ENCODE measurements at places on chromosomes 11 and 22. TPM values are rescaled to one million over a fixed set of nuclear protein-coding genes. Genes with fewer than 3 reads are reported as not detected.
A peak's percentile ranks its signal among the peaks of the same experiment; 100 is the strongest.

DNA sequence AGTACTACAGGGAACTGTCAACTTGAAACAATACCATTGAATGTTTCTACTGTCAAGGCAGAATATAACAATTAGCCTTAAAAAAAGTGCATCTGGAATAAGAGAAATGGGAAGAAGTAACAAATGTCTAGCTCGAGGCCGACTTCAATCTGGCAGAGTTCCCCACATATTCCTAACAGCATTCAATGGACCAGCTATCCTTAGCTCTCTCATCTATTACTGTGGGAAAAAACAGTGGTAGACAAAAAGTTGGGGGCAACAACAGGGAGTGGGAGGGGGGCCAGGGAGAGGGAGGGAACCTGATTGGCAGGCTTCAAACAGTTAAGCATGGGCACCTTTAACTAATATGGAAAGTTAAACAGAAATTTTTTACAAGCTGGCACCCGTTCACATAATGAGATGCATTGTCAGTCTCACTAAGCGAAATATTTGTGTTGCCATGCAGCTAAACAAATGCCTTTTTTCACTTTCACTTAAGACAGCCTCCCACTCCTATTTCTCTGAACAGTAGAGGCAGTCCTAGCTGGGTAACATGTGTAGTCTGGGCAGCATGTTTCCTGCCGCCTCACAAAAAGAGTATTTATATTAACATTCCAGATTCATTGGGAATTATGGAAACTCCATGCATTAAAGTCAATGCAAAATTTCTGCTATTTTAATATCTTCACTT is 62.2 kb upstream of the SOX6 start:
- DNase-seq: no peak

The OR10A2 gene
- total RNA-seq: not detected

DNA sequence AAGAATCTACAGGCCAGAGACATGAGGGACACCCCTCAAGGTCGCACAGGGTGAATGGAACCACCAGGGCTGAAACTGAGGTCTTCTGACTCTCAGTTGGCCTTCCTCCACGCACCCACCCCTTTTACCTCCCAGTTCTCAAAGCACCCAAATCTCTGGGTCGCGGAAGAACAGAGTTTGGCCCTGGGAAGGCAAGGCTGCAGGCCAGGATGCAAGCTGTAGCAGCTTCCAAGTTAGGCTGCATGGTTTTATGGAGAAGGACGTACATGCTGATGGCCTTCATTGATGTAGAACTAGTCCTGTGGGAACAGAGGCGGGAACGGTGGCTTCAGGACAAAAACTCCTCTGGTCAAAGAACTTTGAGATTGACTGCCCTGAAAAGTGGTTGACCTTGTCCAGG is 143.5 kb upstream of the B3GAT1 start:
- no peak for DNase-seq

GRCh38 chr22:31861226-31861840 is 83.0 kb upstream of the YWHAH start:
- DNase-seq: no peak

- DNase-seq: no peak
Observed at GRCh38 chr22:16808744-16809143, 16.5 kb downstream of the XKR3 start.

DNA sequence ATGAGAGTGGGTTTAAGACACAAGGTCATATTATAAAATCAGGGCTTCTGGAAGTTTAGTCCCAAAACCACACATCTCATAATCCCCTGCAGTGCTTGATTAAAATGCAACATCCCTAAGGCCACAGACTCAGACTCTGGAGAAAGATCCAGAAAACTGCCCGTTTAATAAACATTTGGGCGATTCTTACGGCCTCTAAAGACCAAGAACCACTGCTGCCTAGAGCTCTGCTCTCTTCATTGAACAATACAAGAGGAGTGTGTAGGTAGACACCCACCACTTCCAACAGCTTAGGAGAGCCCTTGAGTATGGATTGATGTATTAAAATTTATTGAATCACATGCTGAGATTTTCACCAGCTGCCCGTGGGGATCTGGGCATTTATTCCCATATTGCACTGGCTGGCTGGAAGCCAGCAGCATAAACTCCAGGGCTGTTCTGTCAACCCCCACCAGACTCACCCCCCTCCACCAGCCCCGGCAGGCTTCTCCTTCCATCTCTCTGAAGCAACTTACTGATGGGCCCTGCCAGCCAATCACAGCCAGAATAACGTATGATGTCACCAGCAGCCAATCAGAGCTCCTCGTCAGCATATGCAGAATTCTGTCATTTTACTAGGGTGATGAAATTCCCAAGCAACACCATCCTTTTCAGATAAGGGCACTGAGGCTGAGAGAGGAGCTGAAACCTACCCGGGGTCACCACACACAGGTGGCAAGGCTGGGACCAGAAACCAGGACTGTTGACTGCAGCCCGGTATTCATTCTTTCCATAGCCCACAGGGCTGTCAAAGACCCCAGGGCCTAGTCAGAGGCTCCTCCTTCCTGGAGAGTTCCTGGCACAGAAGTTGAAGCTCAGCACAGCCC is 749 bp upstream of the BEST1 start:
- peak; percentile 70 for DNase-seq

DNA sequence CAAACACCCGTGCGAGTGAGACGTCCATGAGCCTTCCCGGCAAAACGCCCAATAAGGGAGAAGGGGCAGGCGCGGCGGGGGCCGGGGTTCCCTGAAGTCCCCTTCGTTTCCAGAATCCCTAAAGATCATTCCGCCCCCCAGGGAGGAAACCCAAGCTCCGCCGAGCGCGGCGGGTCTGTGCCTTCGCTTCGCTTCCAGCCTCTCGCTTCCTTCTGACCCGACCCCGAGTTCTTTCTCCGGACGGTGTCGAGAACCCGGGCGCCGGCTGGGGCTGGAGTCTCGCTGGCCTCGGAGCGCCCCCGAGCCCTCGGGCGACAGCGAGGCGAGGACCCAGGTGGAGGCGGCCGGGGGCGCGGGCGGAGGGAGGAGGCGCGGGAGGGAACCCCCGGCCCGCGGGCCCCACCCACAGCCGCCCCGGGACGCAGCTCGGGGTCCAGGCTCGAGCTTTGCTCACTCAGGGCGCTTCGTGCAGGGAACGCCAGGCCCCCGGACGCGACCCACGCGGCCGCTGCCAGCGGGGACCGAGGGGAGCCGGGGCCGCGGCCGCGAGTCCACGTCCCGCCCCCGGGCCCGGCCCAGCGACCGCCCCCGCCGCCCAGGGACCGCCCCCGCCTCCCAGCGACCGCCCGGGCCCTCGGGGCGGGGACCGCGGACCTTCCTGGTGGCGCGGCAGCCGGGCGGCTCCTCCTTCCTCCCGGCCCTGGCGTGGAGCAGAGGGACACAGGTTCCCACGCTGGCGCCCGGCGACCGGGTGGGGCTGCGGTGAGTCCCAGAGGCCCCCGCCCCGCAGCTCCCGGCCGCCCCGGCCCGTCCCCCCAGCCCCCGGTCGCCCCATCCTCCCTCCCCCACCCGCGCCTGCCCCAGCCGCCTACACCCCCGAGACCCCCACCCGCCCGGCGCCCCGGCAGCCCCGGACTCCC is at the start of gene PGGHG:
PGGHG (plus strand) TSS at position 649 of the 920 bp plus-strand sequence. CDS start 691 bp downstream, outside the sequence.
- peak; percentile 57 for DNase-seq

- DNase-seq: no peak
Observed at GRCh38 chr11:103585401-103585800, 451.0 kb upstream of the DDI1 start.

The STX3 gene
- 62.4 TPM for total RNA-seq
